Activated CD4-positive, alpha-beta memory T cell treated with anti-CD3 and anti-CD28 coated beads, Interleukin-2, amount 10 ng/mL, durations not matched to agents 7 days and 5 days (primary cell): ENCODE measurements at places on chromosomes 16 and 17.
A peak's percentile ranks its signal among the peaks of the same experiment; 100 is the strongest.

DNA sequence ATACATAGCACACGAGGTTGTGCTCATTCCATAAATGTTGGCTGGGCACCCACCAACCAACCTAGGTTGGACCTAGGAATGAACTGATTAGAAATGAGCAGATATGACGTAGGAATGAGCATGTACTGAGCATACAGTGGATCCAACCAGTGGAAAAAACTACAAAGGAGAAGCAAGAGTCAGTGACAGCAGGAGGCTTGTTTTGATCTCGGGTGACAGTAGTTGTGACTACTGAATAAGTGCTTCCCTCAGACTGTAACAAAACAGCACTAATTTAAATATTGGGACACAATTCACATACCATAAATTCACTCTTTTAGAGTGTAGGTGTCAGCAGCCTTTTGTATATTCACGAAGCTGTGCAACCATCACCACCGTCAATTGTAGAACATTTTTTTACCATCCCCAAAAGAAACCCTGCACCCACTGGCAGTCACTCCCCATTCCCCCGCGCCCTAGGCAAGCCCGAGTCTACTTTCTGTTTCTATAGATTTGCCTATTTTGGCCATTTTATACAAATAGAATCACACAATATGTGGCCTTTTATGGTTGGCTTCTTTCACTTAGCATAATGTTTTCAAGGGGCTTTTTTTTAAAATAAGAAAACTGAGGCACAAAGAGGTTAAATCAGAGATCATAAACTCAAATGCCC lies 7.0 kb downstream of the VAC14 start:
- H3K36me3 ChIP-seq: no peaks in the 10 kb centered on the region
- no peak overlapping the region for H3K4me3 ChIP-seq
- DNase-seq: no peak
- H3K27me3 ChIP-seq: no peaks in the 10 kb centered on the region

GRCh38 chr16:57760357-57761160 lies 25.0 kb downstream of the KATNB1 start:
- H3K27me3 ChIP-seq: no peaks in the 10 kb centered on the region
- no peaks in the 10 kb centered on the region for H3K36me3 ChIP-seq

DNA sequence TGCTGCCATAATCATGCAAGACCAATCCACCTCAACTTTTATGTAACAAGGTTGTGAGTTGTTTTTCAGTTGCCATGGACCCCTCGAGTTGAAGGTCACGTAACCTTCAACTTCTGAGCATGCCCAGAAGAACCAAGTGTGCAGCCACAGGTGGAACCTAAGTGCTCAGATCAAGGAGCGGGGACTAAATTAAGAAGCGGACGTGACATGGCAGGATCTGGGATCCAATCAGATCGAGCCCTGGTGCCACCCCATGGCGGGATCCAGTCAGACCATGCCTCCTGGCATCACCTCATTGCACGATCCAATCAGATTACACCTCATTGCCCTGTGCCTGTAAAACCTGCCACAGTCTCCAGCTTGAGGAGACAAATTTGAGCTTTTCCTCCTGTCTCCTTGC lies 204.5 kb upstream of the CDH5 start:
- no peak overlapping the region for H3K4me3 ChIP-seq
- no peak overlapping the region for H3K27ac ChIP-seq
- no peak for DNase-seq
- H3K36me3 ChIP-seq: no peaks in the 10 kb centered on the region

- no peak overlapping the region for H3K4me3 ChIP-seq
- H3K4me1 ChIP-seq: peaks cover 15% of the 10 kb centered on the region
- no peak overlapping the region for H3K27ac ChIP-seq
Observed at GRCh38 chr17:43695970-43696865, 34.5 kb upstream of the MEOX1 start.

- no peak overlapping the region for H3K27ac ChIP-seq
- no peaks in the 10 kb centered on the region for H3K36me3 ChIP-seq
- H3K4me3 ChIP-seq: no peak overlapping the region
Observed at GRCh38 chr17:74720506-74720905, 7.8 kb upstream of the CD300LF start.

GRCh38 chr16:83212301-83212841 lies 585.6 kb downstream of the CDH13 start:
- H3K27me3 ChIP-seq: peaks cover 1% of the 10 kb centered on the region
- H3K4me1 ChIP-seq: no peaks in the 10 kb centered on the region
- H3K4me3 ChIP-seq: no peak overlapping the region
- H3K27ac ChIP-seq: no peak overlapping the region
- no peak for DNase-seq
- no peaks in the 10 kb centered on the region for H3K36me3 ChIP-seq

GRCh38 chr17:52025236-52025635 lies 133.3 kb downstream of the CA10 start:
- H3K36me3 ChIP-seq: no peaks in the 10 kb centered on the region
- H3K4me3 ChIP-seq: no peak overlapping the region
- no peaks in the 10 kb centered on the region for H3K27me3 ChIP-seq
- H3K27ac ChIP-seq: no peak overlapping the region

DNA sequence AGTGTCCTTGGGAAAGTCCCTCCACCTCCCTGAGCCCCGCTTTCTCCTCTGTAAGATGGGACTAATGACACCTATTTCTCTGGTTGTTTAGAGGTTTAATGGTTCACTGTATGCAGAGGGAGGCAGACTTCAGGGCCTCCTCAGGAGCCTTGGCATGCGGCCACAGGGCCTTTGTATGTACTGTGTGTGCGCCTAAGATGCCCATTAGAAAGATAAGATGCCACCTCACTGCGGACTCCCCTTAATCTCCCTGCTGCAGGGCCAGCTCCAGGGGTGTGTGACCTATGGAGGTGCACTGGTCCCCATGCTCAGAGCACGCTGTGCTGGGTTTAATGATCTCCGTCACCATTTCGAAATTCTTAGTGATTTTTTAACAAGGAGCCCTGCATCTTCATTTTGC lies 59.3 kb downstream of the TMEM235 start:
- H3K36me3 ChIP-seq: no peaks in the 10 kb centered on the region
- no peak overlapping the region for H3K27ac ChIP-seq
- no peaks in the 10 kb centered on the region for H3K27me3 ChIP-seq
- H3K4me1 ChIP-seq: peaks cover 2% of the 10 kb centered on the region
- no peak overlapping the region for H3K4me3 ChIP-seq

GRCh38 chr17:8382052-8382879 lies 727 bp downstream of the RPL26 start:
- peak overlapping the region; percentile 87 for H3K4me3 ChIP-seq
- no peak for DNase-seq
- peaks cover 56% of the 10 kb centered on the region for H3K36me3 ChIP-seq
- no peaks in the 10 kb centered on the region for H3K27me3 ChIP-seq
- peaks cover 74% of the 10 kb centered on the region for H3K4me1 ChIP-seq

DNA sequence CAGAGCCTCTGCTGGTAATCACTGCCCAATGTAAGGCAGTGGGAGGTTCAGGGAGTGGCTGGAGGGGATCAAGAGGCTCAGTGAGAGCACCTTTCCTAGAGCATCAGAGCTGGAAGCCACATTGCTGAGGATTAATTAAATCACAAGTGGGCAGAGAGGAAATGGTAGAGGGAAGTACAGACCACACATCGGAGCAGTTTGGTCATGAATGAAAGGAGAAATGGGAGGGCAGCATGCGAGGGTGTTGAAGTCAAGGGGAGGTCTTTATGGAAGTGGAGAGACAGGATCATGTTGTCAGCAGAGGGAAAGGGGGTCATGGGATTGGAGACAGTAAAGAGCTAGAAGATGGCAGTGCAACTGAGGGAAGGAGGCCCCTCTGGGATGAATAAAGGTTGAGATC lies 2.3 kb downstream of the CCL17 start:
- no peak overlapping the region for H3K27ac ChIP-seq
- H3K36me3 ChIP-seq: no peaks in the 10 kb centered on the region
- H3K27me3 ChIP-seq: peaks cover 6% of the 10 kb centered on the region
- no peaks in the 10 kb centered on the region for H3K4me1 ChIP-seq

- no peaks in the 10 kb centered on the region for H3K4me1 ChIP-seq
- no peak overlapping the region for H3K4me3 ChIP-seq
- DNase-seq: no peak
Observed at GRCh38 chr16:68866933-68867332, 23.6 kb downstream of the TANGO6 start.

GRCh38 chr17:530851-531250 lies 178.2 kb upstream of the RPH3AL start:
- no peak overlapping the region for H3K4me3 ChIP-seq
- DNase-seq: no peak
- peaks cover 33% of the 10 kb centered on the region for H3K36me3 ChIP-seq
- H3K27me3 ChIP-seq: no peaks in the 10 kb centered on the region
- no peak overlapping the region for H3K27ac ChIP-seq

DNA sequence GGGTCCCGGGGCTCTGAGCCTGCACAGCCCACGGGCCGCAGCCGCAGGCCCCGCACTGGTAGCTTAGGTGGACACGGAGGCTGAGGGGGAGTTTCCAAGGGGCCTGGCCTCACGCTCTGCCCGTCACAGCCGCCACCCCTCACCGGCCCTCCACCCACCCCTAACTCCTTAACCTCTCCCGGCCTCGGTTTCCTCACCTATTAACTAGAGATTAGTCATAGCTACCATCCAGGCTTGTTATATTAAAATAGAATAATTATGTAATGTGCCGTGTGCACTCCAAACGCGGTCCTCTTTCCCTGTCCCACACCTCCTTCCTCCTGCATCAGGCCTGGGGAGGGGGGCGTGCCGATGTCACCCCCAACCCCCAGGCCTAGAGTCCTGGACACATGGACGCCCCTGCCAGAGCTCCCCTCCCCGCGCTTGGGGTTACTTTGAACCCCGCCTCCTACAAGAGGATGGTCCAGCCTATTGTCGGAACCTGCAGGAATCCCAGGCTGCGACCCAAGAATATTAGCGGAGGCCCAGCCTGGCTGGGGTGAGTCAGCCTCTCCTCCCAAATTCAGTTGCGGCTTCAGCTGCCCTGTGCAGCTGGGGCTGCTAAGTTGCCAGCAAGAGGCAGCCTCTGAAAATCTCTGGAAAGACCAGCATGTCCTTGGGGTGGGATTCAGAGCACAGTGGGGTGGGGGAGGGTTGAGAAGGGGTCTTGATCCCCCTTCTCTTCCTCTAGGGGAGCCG lies 17.3 kb downstream of the SOCS3 start:
- H3K4me1 ChIP-seq: peaks cover 77% of the 10 kb centered on the region
- no peak for DNase-seq
- H3K27ac ChIP-seq: peak overlapping the region; percentile 87
- H3K4me3 ChIP-seq: peak overlapping the region; percentile 61
- no peaks in the 10 kb centered on the region for H3K27me3 ChIP-seq

- peaks cover 4% of the 10 kb centered on the region for H3K27me3 ChIP-seq
- H3K27ac ChIP-seq: no peak overlapping the region
- no peak overlapping the region for H3K4me3 ChIP-seq
- peaks cover 9% of the 10 kb centered on the region for H3K4me1 ChIP-seq
- no peaks in the 10 kb centered on the region for H3K36me3 ChIP-seq
- DNase-seq: no peak
Observed at GRCh38 chr17:47279062-47279801, 25.6 kb downstream of the ITGB3 start.
